Cardiac septum (tissue), 1 donor: ENCODE measurements at places on chromosomes 7 and 10. TPM values are rescaled to one million over a fixed set of nuclear protein-coding genes. Genes with fewer than 3 reads are reported as not detected.

Gene PON1
- not detected for total RNA-seq

GRCh38 chr7:44646176-44646920 is 39.9 kb downstream of the OGDH start:
- DNase-seq = no peak

- DNase-seq = no peak
Observed at GRCh38 chr10:118330295-118331076, 11.6 kb downstream of the FAM204A start.

DNA sequence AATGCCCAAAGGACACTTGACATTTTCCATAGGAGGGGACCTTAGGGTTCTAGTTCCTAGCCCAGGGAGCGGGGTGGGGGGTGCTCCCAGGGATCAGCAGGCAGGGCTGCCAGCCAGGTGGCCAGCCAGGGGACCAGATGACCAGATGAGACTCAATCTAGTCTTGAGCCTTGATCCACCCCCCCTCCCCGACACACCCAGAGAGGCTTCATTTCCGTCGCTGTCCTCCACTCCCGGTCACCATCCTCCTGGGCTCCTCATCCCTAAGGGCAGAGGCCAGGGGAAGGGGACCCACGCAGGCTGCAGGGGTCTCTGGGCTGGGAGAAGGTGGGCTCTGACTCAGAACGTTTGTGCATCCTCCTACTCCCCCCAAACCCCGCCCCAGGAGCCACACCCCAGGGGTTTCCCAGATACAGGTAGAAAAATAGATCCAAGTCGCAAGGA is 1.0 kb downstream of the STX1A start:
- DNase-seq = no peak

DNA sequence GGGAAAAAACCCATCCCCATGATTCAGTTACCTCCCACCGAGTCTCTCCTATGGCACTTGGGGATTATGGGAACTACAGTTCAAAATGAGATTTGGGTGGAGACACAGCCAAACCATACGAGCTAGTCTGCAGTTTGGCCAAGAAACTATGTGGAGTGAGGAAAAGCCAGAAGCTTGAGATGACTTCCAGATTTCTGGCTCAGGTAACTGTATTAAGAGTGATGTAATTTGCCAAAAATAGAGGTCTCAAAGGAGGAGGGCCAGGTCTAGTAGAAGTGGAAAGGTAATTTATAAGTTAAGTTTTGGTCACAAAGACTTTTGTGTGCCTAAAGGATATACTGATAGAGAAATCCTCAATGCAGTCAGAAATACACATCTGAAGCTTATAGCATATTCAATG is 279.7 kb upstream of the MGMT start:
- no peak for DNase-seq

DNA sequence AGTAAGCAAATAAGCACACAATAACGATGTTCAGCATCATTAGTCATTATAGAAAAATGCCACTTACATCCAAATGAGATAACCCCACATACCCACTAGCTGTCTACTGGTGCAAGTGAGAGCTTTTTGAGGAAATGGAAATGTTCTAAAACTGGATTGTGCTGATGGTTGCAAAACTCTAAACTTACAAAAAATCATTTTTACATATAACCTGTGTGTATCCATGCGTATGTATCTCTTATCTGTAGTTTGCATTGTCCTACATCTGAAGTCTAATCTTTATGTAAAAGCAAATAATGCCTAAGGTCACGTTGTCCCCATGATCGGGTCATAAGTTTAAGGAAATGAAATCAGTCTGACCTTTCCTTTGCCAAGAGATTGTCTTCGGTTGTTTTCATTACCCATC is 81.6 kb upstream of the DNAJB6 start:
- no peak for DNase-seq

DNA sequence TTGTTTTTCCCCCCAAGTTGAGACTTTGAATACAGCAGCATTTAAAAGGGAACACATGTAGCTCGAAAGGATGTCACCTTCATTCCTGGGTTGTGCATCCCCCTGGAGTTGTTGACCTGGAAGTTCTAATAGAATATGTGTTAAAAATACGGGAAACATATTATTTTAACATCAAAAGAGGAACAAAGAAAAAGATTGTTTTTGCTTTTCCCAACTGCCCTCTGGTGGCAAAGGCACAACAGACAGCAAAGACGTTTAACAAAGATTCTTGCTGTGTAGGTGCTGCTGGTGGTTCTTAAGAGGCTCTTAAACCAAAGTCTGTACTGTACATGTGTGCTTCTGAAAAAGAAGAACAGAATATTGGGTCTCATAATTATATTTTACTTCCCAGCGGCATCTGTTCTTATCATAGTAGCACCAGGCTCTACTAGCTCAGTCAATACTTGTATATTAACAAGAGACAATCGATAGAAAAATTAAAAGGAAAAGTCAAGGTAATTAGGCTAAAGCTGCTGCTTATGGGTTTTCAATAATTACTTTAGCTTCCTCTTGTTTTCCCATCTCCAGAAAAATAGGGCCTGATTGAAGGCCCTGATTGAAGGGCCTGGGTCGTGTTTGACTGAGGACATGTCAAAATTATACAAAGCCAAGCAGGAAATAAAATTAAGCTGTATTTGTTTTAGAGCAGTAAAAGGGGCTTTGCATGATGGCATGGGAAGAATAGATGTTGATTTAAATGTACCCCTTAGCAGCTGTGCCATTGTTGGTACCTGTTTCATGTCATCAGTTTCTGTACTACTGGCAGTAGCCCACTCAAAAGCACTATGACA is 384.2 kb upstream of the LRGUK start:
- DNase-seq = no peak

DNA sequence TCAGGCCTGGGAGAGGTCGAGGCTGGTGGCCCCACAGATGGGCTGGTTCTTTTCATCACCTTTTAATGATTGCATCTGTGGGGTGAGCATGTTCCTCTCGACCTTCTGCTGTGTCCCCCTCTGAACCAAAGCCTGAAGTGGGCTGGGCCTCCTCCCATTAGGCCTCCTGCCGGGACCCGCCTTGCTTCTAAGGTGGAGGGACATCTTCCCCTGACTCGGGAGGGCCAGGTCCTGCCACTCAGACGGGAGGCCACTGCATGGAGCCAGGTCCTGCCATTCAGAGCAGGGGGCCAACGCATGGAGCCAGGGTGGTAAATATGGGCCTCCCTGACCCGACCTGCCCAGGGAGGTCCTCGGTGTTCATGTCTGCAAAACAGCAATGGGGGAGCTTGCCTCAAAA is 188.4 kb downstream of the EBF3 start:
- DNase-seq = peak; percentile 66

GRCh38 chr10:49502358-49502757 is 36.6 kb downstream of the ERCC6 start:
- DNase-seq = no peak

GRCh38 chr7:42611961-42612360 is 299.9 kb downstream of the C7orf25 start:
- no peak for DNase-seq

- DNase-seq = peak; percentile 7
Observed at GRCh38 chr10:78460204-78460603, 426.5 kb downstream of the RPS24 start.

DNA sequence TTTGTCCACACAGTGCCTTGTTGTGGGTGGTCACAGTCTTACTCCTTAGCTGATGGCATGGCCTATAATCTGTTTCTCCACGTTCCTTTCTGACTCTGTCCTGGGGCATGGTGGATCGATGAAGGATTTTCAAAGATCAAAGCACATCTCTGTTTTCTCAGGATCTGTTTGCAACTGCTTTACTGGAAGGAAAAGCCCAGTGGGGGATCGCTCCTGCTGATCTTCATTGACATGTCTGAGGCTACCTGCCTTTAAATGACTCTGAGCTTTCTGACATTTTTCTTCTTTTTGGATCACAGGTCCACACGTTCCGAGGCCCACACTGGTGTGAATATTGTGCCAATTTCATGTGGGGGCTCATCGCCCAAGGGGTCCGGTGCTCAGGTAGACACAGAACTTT is 68.0 kb upstream of the PRR15 start:
- DNase-seq = no peak

- no peak for DNase-seq
Observed at GRCh38 chr10:16603308-16603707, 81.6 kb upstream of the C1QL3 start.

GRCh38 chr7:41928781-41929180 is 225.9 kb upstream of the INHBA start:
- no peak for DNase-seq

- no peak for DNase-seq
Observed at GRCh38 chr7:37729181-37729580, 45.6 kb downstream of the GPR141 start.

GRCh38 chr10:21943633-21944265 is 59.8 kb downstream of the DNAJC1 start:
- no peak for DNase-seq

Gene HOXA10
- not detected for total RNA-seq

- no peak for DNase-seq
Observed at GRCh38 chr10:105063796-105064195, 422.7 kb downstream of the SORCS3 start.
